Activated T-cell treated with anti-CD3 and anti-CD28 coated beads, Interleukin-2, amount 50 U/mL, for 48 hours (primary cell): ENCODE measurements at places on chromosomes 16 and 17.
A peak's percentile ranks its signal among the peaks of the same experiment; 100 is the strongest.

GRCh38 chr16:65781363-65781762 lies 585.1 kb upstream of the CDH5 start:
- DNase-seq = no peak

DNA sequence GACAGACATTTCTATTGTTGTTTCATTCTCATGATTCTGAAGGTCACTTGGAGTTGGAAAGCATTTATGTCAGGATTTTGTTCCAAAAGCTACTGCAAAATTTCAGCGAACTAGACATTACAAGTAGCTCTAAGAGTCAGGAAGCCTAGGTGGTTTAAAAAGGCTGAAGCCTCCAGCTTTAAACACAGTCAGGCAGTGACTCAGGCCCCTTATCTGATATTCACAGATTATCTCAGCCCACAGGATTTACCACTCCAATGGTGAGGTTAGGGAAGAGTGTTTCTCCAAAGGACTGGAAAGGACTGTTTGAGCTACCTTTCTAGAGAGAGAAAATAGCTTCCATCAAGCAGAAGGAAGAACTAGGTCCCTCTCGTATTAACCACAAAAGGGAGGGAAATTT lies 624.4 kb upstream of the C16orf82 start:
- DNase-seq = no peak

GRCh38 chr17:10081571-10082169 lies 116.7 kb downstream of the GAS7 start:
- DNase-seq = no peak

DNA sequence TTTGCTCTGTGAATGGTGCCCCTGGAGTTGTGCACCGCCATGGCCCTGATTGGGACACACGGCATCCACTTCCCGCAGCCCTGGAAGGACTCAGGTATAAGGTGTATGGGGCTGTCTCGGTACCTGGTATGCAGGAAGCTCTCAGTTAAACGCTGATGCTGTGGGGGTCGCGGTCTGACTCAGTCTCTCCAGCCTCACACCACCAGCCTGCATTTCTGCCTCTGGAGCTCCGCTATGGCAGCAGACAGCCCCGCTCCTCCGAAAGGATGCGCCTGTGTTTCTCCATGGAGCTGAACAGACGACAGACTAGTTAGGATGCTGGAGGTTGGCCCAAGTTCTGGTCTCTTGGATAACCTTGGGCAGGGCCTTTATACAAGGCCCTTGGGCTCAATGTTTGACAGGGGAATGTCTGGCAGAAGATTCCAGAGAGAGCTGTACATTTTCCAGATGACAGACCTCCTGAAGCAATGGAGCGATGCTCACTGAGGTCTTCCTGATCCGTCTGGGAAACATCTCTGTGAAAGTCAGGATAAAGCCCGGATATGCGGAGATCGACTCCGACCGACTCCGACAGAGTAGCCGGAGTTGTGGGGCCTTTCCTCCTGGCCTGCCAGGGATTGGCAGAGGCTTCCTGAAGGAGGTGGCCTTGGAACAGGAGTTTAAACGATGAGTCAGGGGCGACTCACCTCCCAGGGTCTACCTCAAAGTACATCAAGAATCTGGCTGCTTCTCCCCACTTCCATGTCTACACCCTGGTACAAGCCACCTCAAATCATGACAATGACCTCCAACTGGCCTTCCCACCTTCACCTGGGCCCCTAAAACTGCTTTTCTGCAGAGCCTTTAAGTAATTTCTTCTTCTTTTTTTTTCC lies 21.9 kb upstream of the BCAR1 start:
- no peak for DNase-seq

GRCh38 chr16:89815639-89816348 lies 653 bp downstream of the FANCA start:
- DNase-seq = peak; percentile 32

DNA sequence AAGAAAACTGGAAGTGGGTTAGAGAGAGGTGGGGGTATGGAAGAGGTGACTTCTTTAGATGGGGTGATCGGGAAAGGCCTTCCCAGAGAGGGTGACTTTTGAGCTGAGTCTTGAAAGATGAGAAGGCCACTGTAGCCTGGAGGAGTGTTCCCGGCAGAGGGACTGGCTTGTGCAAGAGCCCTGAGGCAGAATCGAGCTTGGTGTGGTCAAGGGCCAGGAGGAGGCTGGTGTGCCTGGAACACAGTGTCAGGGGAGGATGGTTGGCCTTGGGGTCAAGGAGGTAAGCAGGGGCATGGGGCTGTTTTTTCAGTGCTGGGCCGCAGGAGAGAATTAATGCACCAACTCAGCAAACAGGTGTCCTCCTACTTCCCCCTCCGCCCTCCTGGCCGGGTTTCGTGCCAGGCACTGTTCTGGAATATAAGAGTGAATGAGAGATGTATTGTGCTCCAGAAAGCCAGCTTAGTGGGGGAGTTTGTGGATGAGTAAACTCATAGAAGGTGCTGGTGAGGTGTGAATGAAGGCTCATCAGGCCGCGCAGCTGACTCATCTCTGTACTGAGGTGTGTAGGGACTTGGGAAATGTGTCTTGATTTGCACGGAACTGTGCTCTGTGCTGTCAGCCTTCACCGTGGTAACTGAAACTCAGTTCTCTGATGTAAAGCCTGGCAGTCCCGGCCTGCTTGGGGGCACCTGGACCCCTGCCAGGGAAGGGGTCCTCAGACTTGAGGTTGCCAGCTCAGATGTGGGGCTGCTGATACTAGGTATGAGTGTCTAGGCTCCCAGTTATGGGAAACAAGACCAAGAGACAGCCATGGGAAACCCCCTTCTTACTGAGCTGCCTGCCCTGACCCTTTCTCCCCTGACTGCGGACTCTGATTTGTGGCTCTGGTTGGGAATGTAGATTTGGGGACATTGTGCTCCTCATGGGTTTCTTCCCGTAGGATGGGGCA lies 15.3 kb downstream of the KSR1 start:
- peak; percentile 89 for DNase-seq

DNA sequence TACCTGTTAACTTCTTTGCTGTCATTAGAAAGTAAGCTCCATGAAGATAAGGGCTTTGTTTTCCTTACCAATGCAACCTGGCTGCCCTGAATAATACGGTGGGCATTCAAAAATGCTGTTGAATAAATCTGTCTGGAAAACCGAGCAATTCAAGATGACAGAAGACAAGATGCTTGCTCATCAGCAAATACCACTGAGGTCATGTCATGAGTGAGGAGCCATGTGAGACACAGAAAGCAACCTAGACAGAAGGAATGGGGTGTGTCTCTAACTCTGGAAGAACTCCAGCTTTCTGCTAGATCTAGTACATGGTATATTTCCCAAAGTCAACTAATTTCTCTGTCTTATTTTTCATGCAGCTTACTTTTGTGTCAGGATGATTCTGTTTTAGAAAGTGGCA lies 64.2 kb downstream of the STH start:
- no peak for DNase-seq

DNA sequence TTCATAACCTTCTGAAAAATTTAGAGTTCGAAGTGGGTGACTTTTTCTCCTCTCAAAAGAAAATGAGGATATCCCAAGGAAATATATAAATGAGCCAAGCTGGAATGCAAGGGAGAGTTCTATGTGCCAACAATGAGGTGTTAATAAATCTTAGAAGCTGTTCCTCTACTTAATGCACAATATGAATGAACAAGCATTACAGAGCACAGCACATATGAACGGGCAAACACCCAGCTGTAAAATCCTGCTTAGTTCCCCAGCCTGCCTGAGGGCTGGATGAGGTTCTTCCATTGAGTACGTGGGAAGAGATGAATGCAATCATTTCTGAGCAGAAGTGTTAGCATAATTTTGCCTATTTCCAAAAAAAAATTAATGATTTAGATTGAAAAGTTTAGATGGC lies 58.1 kb downstream of the WDR59 start:
- DNase-seq = no peak

GRCh38 chr16:24918641-24919040 lies 72.9 kb downstream of the SLC5A11 start:
- DNase-seq = no peak

DNA sequence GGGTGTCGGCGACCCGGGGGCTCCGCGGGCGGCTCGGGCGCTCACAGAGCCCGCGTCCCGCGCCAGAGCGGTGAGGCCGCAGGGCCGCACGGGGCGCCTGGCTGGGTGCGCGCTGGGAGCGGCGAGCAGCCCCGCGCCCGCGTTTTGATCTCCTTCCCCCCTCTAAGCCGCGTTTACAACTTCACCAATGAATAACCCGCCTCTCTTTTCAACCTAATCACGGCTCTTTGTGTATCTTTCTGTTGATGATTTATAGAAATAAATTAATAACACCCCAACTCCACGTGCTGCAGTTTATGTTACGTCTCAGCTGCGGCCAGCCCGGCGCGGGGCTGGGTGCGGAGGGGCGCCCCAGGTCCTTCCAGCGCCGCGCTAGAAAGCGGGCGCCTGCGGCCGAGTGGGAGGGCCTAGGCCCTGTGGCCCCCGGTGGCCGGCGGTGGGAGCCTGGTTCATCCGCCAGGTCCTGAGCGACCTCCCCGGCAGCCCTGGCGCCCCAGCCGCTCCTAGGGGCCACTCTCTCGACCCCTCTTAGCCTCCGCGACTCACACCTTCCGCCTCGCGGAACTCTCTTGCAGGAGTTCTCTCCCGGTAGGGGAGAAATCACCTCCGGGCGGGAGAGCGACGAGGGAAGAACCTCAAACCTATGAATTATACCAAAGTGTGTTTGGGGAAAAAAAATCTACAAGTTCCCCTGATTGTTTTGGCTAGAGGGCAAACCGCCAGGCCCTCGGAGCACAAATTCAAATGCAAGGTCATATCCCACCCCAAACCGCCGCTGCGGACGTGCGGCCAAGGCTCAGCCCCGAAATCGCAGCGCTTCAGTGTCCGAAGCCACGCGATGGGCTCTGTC lies 1.9 kb downstream of the HNF1B start:
- DNase-seq = peak; percentile 29

DNA sequence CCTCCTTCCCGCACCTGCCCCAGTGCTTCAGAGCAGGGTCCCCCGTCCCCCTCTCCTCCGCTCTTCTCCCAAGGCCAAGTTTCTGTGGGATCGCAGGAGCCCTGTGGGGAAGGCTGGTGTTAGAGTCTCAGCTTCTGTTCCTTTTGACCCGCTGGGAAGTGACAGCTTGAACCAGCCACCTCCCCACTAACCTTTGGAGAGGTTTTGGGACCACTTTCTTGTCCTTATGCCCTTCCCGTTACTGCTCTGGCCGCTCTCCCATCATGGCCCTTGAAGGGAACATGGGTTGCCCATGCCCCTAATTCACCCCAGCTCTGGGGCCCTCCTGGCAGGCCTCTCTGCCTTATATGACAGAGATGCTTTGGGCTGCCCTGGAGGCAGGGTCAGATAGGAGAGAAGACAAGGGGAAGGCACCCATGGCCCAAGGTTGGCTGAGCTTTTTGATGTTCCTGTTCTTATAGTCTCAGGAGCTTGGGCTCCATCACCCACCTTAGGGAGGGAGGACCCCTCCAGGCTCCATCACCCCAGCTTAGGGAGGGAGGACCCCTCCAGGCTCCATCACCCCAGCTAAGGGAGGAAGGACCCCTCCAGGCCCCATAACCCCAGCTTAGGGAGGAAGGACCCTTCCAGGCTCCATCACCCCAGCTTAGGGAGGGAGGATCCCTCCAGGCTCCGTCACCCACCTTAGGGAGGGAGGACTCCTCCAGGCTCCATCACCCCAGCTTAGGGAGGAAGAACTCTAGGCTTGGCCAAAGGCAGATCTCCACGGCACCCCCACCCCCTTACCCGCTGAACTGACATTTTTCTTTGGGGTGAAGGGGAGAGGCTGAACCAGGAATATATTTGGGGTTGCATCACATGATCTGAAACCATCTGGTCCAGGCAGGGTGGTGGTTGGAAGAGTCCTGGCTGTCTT lies 45.0 kb downstream of the NT5M start:
- DNase-seq = no peak

GRCh38 chr16:64361753-64362152 lies 760.1 kb downstream of the CDH11 start:
- DNase-seq = no peak

- no peak for DNase-seq
Measured at GRCh38 chr16:28187595-28188004, 24.2 kb downstream of the XPO6 start.

GRCh38 chr17:78709751-78710181 lies 72.3 kb downstream of the CYTH1 start:
- no peak for DNase-seq

- peak; percentile 18 for DNase-seq
Measured at GRCh38 chr16:15856901-15857698, at the start of gene MYH11. MYH11 (minus strand) TSS chr16:15857028; CDS start chr16:15838252, 18,776 bp downstream.

GRCh38 chr17:10018461-10018891 lies 113.4 kb upstream of the RCVRN start:
- no peak for DNase-seq

DNA sequence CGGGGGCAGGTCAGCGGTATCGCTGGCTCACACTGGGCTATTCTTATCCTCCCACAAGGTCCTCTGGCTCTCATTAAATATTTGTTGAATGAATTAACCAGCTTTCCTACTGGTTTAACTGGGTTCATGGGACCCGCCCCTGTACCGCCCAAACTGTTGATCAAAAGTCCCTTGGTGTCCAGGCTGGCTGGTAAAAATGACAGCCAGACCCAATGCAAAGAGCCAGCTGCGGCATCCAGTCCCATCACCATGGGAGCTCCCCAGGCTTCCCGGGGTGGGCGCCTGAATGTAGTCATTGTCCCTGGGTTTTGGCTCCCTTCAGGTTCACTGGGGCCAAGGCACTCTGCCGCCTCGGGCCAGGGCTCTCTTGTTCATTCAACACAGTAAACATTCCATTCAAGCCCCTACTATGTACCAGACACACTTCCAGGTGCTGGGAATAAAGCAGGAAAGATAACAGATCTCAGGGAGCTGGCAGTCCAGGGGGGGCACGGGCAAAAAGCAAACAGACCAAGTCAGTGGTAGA lies 11.7 kb upstream of the ATP2C2 start:
- DNase-seq = no peak

- DNase-seq = no peak
Measured at GRCh38 chr17:66604376-66604775, 230.5 kb upstream of the CACNG5 start.

DNA sequence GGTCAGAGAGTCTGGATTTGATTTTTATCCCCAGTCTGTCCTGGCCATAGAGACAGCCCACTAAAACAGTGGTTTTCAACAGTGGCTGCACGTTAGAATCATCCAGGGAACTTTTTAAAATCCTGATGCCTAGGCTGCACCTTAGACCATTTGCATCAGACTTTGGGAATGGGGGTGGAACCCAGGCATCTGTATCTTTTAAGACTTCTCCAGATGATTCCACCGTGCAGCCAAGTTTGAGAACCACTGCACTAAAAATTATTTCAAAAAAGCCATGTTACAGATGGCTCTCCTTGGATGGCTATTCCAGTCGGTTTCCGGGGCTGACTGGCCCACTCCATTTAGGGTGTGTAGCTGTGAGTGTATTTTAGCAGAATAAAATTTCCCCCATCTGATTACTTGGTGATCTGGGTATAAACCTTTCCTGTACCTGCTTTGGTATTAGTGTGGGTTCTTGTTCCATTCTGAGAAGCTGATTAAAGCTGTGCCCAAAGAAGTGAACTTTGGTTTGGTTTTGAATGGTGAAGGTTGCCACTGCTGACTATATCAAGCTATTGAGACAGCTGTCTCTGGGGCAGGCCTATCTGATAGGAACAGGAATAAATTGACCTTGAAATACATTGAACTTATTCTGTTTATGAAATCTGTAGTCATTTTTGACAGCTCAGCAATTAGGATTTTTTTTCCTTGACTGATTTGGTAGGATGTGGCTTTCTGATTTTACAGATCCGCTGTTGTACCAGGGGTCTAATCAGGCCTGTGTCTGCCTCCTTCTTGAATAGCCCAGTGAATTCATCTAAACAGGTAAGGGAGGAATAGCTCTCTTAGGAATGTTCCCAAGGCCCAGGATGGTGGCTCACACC lies 1.3 kb downstream of the ATP5MC1 start:
- DNase-seq = no peak
